ENCODE measurements at places on chromosomes 7 and 10.

- peak; percentile 5 for DNase-seq
Measured at GRCh38 chr7:53437336-53437735, 401.9 kb downstream of the POM121L12 start.

DNA sequence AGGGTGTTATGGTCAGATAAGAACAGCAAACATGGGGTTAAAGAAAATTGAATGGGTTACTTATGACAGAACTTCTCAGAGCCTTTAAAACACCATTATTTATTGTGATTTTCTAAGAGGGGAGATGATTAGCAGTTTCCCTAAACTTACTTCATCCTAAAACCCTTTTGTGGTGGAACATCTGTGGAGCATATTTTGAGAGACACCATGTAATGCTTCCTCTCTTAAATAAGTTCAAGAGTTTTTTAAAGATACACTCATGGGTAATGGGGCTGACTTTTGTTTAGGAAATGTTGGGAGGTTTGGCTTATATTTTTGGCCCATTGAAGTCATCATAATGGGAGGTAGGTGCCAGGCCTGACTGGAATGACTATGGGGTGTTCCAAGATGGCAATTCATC, 8.4 kb upstream of the PDCD4 start:
- DNase-seq = no peak

DNA sequence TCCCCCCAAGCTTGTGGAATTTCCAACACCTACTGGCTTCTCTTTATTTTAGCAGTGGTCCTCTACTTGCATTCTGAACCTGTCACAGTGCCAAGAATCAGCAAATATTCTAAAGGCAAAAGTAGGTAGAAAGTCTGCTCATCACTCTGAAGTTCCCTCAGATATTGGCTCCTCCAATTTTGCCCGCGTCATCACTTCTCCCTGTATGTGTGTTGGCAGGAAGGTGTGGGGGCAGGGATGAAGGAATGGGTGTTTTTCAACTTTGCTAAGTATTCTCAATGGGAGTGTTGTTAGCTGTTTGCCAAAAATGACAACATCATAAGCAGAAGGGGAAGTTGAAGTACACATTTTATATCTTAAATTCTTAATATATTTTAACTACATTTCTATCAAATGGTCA, 226.2 kb downstream of the POLR1F start:
- DNase-seq = no peak

DNA sequence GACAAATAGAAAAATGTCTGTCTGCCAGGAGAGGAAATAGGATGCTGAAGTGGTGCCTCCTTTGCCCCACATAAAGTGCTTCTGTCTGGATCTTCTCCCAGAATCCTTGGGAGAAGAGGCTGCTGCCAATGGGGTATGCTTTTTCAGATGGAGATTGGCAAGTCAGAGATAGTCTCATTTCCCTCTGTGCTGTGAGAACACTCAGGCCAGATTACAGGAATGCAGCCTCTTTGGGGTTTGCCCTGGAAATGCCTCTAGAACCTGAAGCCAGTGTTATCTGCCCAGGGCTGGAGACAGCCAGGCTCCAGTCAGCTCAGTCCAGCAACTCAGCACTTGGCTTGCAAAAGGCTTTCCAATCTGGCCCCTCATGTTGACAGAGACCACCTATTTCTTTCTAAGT, 119.1 kb upstream of the PHYHIPL start:
- no peak for DNase-seq

GRCh38 chr7:141275350-141275749, 201.5 kb downstream of the TMEM178B start:
- no peak for DNase-seq

- DNase-seq = peak; percentile 40
Measured at GRCh38 chr10:68327889-68328786, 3.7 kb upstream of the HNRNPH3 start.

All from SW480 (cell line).